ENCODE measurements at places on chromosomes 12 and 14.

- no peak for DNase-seq
Observed at GRCh38 chr12:46933947-46934346, 108.2 kb upstream of the SLC38A4 start.

GRCh38 chr12:2454601-2455177, 340.1 kb upstream of the FKBP4 start:
- no peak for DNase-seq

DNA sequence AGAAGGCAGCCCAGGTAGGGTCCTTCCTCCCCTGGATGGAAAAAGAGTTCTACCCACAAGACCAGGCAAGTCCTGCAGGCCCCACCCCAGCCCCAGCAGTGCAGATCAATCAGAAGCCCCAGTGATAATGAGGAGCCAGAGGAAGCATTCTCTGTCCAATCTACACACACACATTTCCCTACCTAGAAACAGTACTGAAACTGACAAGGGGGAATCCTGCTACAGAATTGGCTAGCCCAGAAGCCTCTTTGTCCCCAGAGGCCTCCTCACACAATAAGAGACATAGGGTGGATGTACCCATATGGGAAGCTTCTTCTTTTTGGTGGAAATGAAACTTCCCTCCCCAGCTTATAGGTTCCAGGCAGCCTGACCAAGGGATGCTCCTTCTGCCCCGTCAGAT, 9.9 kb downstream of the FSCB start:
- no peak for DNase-seq

GRCh38 chr12:45289245-45290215, 73.6 kb downstream of the ANO6 start:
- DNase-seq, result no peak

GRCh38 chr12:93889516-93890212, 212.5 kb downstream of the CRADD start:
- DNase-seq, result no peak

DNA sequence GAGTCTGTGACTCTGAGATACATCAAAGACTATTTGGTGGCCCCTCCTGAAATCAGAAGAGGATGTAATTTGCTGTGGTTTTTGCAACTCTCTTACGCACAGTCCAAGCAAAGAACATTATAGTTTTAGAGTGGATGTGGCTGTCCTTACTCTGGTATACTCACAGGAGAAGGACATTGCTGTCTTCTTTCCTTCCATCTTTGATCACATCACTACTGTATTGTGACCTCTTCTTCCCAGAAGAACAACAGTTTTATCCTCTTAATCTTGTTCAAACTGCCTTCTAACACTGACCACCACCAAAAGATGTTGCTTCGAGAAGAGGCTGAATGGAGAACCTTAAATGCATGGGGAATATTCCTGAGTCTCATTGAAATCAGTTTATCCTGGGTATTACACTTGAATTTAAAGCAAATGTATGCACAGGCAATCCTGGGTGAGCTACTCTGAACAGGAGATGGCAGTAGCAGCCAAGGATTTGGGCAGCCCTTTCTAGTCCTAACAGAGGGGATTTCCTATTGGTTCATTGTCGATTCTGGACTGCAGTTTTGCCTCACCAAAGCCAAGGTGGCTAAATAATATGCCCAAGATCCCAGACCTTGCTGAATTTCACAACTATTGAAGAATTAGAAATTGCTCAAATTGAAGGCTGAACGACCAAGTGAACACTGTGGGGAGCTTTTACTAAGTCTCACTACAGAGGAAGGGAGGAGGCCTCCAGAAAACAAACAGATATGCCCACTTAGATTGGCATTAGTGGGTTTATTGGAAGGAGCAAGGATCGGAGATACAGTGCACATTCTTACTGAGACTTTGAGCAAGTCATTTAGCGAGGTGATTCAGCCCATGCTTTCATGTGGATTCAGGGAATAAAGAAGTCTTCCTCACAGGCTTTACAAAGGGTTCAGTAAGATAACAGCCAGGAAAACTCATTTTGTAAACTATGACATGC, 282.8 kb downstream of the PAWR start:
- DNase-seq, result no peak

GRCh38 chr12:9064815-9065606, 50.7 kb downstream of the A2M start:
- DNase-seq, result no peak

DNA sequence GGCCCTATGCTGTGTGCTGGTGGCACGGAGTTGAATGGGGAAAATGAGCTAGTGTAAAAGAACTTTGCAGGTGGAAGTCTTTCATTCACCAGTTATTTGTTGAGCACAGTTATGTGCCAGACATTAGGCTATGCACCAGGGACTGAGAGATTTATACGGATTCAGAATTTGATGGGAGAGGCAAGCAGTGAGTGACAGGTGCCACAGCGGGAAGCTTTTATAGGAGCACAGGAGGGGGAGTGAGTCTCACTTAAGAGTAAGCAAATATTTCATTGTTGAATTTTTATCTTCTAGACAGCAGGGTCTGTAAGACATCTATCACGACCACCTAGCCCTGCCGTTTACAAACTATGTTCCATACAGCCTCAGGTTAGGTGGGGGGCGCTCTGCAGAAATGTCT, 320.6 kb downstream of the SNAPC1 start:
- DNase-seq, result no peak

GRCh38 chr12:4152145-4152795, 121.3 kb upstream of the CCND2 start:
- no peak for DNase-seq

- no peak for DNase-seq
Observed at GRCh38 chr12:51393676-51394545, 2.7 kb upstream of the GALNT6 start.

DNA sequence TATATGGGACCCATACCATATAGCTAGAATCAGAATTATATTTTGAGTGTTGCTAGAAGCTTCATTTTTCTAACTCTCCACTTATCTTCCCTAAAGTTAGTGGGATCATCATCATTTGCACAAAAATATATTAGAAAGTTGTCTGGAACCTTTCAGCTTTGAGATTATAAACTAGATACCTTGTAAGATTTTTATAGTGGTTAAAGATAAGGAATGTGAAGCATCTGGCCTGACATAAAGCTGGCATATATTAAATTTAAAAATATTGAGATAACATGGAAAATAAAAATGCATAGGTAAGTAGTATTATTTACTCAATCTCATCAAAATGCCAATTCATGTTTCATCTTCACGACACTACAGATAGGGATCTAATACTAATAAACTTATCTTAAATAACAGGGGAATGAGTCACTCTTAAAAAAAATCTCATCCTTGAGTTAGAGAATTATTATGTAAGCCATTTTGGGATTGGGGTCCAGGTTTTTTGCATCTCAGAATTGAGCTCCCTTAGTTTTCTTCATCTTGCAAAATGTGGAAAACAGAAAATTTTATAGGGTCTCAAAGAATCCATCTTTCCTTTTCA, 318.5 kb downstream of the KCNC2 start:
- DNase-seq, result no peak

All from NCI-H1092 (cell line).